ENCODE measurements at places on chromosomes 3 and 15.

DNA sequence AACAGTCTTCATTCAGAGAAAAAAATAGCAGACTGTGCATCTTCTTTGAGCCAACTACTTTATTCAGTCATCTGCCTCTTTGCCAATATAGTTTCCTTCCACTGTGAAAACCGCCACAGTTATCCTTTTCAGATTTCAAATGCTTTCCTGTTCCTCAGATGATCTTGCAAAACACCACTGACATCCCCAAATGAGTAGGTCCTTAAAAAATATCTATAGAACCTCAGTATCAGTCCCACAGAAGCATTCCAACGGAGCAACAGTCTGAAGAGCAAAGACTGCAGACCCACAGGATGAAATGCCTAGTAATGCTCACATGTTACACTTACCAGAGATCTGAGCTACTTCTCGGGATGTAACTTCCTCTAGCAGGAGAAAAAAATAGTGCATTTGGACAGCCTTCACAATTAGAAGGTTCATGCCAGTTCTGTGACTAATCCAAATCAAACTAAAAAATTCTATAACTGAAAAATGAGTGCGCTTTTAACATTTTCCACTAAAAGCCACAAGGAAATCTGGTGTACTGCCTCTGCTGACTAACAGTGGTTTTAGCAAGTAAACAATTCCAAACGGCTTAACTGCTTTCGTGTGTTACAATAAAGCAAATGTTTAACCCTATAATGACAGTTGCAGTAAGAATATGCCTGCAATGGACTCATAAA lies at the start of gene ANKRD28:
TSS of gene ANKRD28 (minus strand) at position 338 of the 662 bp plus-strand sequence. CDS start 1,458 bp downstream, outside the sequence.
- no peak for DNase-seq

DNA sequence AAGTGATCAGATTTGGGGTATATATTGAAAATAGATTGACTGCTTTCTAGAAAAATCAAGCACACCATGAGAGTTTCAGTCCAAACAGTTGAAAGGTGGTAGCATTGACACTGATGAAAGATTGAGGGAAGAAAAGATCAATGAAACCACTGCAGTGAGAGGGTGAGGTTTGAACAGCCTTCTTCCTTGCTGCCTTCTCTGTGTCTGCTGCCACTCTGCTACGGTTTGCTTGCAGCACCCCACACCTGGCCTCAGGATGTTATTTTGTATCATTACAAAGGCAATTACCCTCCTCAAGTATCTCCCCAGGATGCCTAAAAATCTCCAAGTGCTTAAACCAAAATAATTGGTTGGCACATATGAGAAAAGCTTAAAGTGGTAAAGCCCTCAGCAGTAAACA lies 683.6 kb upstream of the ARPP21 start:
- DNase-seq: no peak

DNA sequence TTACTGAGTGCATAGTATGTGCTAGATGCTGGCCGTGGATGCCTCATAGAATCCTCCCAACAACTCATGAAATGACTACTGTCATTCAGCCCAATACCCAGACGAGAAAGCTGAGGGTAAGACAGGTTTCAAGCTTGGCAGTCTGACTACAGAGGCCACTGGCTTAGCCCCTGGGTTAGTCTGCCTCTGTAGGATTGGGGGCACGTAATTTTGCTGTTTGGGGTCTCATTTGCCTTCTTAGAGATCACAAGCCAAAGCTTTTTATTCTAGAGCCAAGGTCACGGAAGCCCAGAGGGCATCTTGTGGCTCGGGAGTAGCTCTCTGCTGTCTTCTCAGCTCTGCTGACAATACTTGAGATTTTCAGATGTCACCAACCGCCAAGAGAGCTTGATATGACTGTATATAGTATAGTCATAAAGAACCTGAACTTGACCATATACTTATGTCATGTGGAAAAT lies 1.0 kb upstream of the CCR5 start:
- DNase-seq: no peak

DNA sequence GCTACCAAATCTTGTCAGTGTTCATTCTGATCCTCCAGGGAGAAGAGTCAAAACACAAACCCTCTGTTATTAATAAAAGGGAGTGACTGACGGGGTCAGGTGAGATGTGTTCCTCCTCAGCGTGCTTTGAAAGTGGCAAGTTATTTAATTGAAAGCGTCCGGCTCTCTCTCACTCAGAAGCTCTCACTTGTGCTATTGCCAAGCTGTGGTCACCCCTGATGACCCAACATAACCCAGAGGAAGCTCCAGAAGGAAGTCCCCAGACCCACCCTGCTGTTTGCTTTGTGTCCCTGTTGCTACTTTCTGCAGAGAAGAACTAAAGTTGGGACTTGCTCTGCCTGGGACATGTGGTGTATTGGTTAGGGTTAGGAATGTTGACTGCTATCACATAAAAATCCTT lies 235.6 kb downstream of the EDEM1 start:
- DNase-seq: no peak

DNA sequence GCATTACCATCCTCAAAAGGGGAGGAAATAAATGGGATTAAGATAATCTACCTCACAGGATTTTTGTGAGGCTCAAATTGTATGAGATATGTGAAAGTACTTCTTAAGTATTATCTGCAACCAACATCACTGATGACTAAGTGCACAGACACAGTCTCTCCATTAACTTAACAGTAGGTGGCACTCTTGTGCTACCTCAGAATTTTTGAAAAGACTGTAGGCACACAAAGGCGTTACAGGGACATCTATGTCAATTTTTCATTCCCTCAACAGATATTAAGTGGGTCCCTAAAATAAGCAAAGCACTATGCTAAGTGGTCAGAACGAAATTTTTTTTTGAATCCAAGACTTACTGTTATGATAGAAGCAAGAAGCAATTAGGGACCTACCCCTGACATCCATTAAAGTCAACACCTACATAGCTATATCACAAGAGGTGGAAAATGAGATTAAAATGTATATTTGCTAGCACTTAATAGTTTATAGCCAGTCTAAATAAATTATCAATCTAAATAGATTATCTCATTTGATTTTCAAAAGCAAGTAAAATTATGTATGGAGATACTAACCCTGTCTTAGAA lies 52.9 kb downstream of the RYK start:
- DNase-seq: no peak

DNA sequence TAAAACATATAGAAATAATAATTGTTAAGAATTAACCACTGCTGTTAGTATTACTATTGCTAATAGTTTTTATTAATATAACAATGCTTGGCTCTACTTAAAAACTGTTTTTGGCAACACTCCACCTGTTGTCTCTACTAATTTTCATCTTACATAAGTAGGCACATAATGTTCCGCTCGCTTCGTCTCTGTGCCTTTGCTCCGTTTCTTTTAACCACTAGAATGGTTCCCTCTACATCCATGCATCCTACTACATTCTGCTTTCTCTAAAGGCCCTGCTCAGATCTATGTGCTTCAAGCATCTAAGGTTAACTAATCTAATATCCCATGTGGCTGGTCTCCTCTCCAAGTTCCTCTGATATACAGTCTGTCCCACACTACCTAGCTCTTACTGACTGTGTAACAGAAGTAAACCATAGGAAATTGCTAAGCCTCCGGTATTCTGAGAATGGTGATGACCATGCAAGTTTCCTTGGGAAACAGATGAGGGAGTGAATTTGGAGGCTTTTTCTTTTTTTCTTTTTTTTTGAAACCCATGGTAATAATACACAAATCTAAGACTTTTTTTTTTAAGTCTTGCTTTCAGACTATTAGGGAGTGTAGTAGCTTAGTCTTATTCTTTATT lies 138.3 kb downstream of the P3H2 start:
- no peak for DNase-seq
